ENCODE measurements at places on chromosomes 2 and 18.
A peak's percentile ranks its signal among the peaks of the same experiment; 100 is the strongest.

- DNase-seq, result no peak
Measured at GRCh38 chr2:201182650-201183364, at the start of gene CASP10. TSS of gene CASP10 (plus strand) at chr2:201183141. CDS start at chr2:201185778, 2,637 bp downstream.

DNA sequence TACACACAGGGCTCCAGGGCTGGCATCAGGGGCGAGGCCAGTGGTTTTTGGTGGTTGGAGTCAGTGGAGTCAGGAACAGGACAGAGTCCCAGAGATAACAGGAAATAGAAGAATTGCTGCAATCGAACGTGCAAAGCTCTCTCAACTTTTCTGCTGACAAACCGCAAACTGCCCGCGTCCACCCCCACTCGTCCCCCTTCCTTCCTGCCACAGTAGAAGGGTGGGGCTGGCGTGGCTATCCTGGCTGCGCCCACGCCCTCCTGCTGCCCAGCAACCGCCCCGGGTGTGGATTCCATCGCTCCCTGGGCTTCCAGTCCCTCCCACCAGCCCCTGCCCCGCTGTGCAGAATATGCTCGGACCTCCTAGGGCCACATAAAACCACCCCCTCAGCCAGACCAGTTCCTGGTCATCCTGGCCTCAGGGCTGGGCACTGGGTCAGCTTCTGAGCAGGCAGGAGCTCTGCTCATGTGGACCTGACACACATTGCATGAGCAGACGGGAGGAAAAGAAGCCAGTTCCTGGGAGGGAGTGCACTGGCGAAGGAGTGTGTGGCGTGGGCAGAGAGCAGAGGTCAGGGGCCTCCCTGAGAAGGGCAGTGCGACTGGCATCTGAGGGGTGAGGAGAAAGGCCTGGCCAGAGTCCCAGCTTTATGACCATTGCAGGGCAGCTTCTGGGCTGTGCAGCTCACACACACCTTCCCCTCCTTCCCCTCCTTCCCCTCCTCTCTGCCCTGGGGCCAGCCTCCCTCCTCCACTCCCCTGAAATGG lies 85.4 kb upstream of the ATG16L1 start:
- DNase-seq, result no peak

DNA sequence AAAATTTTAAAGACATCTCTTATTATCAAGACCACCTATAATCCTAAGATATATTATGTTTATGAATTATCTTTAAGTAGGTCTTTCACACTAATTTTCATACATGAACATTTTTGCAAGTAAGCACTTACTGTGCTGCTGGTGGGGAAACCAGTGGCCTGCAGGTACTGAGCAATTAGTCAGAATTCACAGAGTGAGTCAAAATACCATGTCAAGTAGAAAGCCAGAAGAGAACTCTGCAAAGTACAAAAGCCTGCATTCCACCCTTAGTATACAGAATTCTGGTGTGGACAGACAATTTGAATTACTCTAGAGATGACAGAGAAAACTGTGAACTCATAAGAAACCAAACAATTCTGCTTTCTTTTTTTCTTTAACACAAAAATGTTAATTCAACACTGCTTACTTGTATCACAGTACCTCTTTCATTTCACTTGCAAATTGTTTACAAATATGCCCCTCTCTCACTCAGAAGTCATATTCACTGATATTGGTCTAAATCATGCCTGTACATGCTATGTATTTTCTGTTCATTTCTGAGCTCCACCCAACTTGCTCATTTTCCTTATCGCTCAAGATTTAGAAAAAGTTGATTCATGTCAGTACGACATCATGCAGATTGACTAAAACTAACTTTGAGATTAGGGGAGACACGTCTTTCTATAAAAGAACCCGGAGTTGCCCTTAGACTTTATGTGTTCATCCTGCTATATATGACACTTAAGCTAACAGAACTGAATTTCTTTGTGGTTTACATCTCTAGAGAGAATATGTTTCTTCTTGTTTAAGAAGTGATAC lies 182.9 kb downstream of the IKZF2 start:
- no peak for DNase-seq

DNA sequence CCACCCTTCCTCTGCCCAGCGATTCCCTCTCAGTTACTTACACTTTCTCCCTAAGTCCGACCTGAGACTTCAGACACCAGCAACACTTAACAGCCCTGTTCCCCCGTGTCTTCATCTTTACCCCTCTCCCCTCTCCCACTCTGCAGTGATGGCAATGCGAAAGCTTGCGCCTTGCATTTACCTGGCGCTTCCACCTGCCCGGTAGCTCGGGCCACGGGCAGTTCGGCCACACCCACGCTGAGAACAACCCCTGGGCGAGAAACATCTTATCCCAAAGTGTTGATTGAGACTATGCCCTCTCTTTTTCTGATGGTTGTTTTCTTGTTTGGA lies 558 bp downstream of the DNAJC10 start:
- peak; percentile 49 for DNase-seq

DNA sequence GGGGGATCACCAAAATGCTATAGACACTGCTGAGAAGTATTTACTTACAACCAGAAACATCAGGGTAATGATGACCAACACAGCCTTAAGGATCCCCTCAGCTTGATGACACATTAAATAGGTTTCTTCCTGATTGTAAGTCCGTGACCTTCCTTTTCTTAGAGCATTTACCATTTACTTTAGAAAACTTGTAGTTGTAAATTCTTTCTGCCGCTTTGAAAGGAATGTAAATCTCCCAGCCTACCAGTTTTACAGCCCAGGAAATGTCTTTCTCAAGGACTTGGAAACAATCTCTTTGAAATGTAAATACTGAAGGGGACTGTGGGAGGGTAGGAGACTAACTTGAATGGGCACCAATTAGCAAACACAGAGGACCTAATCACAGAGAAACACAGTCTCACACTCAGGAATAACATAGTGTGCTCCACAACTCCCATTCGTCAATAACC lies 278.6 kb downstream of the DSC3 start:
- peak; percentile 66 for DNase-seq

DNA sequence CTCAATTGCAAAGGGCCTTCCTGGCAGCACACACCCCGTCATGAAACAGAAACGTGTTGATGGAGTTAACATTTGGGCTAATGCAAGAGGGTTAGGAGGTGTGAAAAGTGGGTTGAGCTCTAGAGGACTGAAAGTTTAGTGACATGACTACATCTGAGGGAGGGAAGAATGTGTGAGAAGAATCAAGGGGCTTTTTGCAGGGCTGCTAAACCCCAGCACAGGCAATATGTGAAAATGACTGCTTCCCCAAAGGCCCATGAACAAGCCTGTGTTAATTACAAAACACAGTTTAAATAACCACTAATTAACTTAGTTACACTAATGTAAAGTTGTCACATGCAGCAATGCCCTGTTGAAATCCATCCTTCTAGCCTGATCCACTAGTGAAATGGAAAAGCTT lies 63.4 kb upstream of the PEX13 start:
- DNase-seq, result no peak

DNA sequence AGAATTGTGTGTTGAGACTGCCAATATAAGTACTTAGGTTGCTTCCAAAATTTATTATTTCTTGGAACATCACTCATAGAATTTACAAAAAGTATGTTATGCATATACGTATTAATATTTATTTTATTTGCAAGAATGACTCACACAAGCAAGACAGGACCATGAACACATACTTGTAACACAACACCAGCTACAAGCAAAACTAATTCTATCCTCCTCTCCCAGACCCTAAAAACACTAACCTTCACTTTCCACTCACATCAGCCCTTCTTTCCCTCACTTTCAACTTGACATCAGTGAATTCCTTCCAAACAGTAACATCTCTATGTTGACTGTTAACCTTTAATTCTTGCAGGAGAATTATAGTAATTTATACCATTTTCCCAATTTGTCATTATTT lies 24.3 kb downstream of the OSBPL1A start:
- DNase-seq, result no peak
